ENCODE measurements at places on chromosomes 3 and 15.

GRCh38 chr15:73340502-73341192 is 28.1 kb downstream of the HCN4 start:
- DNase-seq, result no peak

DNA sequence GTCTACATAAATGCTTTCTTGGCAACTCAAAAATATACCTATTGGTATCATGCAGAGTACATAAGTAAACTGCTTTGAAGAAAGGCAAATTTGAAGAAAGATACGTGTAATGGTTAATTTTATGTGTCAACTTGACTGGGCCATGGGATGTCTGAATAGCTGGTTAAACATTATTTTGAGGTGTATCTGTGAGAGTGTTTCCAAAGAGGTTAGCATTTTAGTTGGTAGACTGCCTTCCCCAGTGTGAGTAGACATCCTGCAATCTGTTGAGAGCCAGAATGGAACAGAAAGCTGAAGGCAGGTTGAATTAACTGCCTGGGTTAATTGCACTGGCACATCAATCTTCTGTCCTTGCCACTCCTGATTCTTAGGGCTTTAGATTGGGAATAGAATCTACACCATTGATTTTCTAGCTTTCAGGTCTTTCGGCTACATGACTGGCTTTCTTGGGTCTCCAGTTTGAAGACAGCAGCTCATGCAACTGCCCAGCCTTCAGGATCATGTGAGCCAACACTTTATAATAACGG is 98.3 kb downstream of the CMSS1 start:
- DNase-seq, result no peak

DNA sequence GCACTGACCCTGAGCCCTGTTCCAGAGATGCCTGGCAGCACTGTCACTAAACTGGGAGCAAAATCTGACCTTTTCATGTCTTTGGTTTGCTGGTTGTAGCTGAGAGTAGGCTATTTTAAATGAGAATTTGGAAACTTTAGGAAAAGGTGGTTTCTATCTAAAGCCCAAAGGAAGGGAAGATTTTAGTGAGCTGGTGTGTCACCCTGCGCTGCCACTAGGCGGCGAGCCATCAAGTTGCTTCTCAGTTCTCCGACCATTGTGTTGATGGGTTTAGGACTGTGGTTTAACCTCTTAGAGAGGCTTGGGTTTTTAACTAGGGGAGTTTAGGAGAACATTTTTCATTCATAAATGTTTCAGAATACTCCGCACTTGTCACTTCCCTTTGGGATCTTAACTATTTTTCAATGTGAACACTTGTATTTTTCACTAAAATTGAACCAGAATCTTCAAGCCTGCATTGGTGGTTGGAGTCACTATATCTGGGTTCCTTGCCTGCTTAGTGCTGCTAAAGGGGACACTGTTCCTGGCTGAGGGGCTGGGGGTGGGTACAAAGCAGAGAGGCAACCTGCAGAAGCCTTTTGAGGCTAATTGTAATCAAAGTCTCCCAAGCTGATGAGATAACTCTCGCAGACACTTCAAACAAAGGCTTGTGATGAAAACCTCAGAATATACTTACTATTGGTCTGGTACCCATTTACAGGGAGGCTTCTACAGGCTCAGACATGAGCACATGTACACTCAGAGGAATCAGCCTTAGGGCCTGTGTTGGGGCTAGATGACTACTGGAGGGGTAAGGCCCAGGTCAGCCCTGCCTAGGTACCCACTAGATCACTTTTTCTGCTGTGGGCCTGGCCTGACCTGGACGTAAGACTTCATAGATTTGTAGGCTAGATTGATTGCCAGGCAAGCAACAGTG is 16.8 kb downstream of the EXOSC7 start:
- DNase-seq, result peak; percentile 28

GRCh38 chr3:59836531-59836930 is 786.7 kb upstream of the CFAP20DC start:
- DNase-seq, result no peak

GRCh38 chr3:126556637-126557414 is 1.9 kb downstream of the C3orf22 start:
- no peak for DNase-seq

DNA sequence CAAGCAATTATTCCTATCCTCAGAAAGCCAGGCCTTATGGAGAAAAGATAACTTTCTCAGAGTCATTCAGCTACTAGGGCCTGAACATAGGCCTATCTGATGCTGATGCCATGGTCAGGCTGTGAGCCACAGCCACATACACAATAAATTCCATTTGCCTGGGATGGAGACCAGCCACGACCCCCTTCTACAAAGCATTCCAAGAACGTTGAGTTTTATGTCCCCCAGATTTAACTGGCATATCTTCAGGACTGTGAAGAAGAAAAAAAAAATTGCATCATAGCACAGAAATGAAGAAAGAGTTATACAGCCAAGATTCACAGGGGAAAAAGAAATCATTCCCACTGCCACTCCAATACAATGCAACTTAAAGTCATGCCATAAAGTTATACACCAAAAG is 100.0 kb downstream of the THBS1 start:
- DNase-seq, result no peak

GRCh38 chr3:44175070-44175469 is 66.6 kb upstream of the TOPAZ1 start:
- DNase-seq, result no peak

DNA sequence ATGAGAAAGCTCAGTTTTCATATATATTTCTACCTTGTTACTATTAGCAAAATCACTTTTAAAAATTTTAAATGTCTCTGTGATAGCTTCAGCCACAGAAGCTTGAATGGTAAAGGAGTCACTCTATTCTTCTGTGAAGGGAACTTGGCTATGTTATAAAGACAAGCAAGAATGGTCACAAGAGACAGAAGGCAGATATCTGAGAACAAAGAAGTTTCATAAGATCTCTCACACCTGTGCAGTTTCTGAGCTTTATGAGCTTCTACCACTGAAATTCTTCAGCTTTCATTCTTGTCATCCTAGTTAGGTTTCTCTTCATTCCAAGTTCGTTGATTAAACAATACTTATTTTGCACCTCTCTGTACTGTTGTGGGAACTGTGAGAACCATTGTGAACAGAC is 853.4 kb downstream of the IGSF11 start:
- DNase-seq, result no peak

DNA sequence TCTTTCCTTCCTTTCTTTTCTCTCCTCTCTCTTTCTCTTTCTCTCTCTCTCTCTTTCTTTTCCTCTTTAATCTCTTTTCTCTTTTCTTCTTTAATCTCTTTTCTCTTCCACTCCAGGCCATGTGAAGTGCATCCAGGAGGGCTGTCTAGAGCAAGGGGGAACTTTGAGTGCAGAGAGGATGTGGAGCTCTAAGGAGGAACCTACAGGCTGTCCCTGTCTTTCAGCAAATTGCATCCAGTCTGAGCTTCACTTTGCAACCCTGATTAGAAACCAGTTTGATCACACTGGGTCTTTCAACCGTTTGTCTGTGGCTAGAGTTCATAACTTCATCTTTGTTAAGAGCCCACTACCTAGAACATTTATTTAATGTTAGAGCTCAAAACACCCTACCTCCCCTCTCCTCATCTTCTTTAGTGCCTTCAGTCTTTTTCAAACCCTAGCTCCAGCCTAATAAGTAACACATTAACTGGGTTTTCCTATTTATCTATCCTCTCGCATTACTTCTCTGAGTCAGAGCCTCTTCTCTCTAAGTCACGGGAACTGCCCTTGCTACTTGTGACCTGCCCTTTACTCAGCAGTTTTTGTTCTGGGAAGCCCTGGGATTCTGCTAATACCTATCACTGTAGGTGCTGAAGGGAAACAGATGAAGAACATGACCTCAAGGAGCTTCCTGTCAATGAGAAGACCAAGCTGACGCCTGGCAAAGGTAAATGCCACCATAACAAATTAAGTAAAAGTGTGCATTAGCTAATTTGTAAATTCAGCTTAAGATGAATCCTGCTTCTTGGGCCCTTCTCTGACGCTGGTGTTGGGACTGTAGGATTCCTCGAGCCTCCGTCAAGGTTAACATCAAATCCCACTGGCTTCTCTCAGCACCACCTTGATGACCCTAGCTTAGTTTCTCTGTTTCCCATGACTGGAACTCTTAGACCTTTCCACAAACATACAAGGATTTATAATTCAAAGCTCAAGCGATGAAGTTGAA is at the start of gene GCNT3:
Gene GCNT3, plus strand, starts transcription at position 508 of the 985 bp plus-strand sequence. CDS start 6,456 bp downstream, outside the sequence.
- DNase-seq, result no peak

- DNase-seq, result peak; percentile 53
These were observed 13.3 kb upstream of the PPP1R2 start for GRCh38 chr3:195556390-195556789.

DNA sequence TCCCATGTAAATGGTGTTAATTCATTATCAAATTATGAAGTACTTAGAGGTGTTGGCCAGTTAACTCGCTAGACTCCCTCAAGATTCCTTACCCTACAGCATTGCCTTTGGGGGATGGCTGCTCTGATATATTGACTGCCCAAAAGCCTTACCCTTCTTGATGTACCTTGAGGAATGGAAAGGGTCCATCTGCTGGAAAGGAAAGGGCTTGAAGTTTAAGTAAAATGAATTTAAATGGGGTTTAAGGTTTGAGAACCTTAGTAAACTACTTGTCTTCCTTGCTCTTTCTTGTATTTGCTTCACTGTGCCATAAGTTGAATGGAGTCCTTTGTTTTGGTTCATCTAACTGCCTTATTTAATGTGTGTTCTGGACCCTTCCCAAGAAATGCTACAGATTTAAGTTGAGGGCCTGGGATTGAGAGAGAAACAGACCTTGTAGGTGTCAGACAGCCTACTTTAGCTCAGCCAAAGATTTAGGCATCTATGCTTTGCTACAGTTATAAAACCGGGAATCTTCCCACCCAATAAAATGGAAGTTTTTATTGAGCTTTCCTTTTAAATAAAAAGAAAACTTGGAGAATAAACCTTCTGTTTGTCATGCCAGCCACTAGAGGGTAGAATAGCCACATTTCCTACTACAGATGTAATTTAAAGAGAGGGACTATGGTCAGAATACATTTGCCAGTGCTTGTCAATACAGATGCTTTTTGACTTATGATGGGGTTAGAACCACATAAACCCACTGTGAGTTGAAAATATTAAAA is 25.3 kb downstream of the CMSS1 start:
- DNase-seq, result no peak

DNA sequence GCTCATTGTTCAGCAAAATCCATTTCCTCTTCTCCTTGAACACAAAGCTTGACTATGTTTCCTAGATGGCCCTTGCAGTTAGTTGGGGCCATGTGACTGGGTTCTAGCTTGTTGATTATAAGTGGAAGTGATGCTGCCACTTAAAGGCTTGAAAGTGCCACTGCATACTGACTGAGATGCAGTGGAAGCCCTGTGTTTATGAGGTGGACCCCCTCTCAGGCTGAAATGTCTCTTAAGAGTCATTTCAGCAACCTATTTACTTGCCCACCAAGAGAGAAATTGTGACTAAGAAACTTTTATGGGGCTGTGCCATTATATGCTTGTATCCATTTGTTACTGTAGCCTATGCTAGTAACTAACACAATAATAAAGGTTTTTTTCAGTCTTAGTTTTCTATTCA is 8.4 kb upstream of the ANP32A start:
- no peak for DNase-seq

GRCh38 chr15:46815765-46816164 is 901.5 kb upstream of the SEMA6D start:
- no peak for DNase-seq

- DNase-seq, result no peak
These were observed 83.7 kb upstream of the C15orf39 start for GRCh38 chr15:75117993-75118392.

- no peak for DNase-seq
These were observed 59.5 kb upstream of the POU1F1 start for GRCh38 chr3:87335931-87336330.

GRCh38 chr15:72078887-72079286 is 39.1 kb downstream of the MYO9A start:
- no peak for DNase-seq

DNA sequence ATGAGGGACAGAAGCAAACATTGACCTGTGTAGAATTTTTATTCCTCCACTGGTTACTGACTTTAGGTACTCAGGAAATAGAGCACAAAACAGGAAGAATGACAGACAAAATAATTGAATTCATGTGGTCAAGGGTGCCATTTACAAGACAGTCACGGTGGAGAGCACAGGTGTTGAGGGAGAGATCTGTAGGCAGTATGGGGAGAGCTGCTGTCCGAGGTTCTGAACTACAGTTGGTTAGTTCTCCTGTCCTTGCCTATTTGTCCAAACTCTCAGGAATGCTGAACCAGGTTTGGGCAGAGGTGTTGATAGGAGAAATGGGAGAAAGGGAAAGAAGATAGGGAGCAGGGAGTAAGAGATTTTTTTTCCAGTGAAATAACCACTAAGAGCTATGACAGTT is 178.5 kb upstream of the ZBTB20 start:
- peak; percentile 19 for DNase-seq

DNA sequence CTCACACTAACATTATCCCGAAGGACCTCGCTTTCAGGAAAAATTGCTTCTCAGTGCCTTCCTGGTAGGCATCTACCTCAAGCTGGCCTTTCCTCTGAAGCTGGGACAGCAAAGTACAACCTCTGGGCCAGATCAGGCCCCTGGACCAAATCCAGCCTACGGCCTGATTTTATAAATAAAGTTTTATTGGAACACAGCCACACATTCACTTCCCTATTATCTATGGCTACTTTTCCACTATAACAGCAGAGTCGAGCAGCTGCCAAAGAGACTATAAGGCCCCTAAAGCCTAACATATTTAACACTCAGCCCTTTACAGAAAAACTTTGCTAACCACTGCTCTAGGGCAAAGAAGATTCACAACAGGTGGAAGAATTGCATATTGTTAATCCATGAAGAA is 554.3 kb downstream of the NTRK3 start:
- DNase-seq, result no peak

GRCh38 chr3:145776782-145777408 is 384.1 kb downstream of the PLOD2 start:
- peak; percentile 8 for DNase-seq

DNA sequence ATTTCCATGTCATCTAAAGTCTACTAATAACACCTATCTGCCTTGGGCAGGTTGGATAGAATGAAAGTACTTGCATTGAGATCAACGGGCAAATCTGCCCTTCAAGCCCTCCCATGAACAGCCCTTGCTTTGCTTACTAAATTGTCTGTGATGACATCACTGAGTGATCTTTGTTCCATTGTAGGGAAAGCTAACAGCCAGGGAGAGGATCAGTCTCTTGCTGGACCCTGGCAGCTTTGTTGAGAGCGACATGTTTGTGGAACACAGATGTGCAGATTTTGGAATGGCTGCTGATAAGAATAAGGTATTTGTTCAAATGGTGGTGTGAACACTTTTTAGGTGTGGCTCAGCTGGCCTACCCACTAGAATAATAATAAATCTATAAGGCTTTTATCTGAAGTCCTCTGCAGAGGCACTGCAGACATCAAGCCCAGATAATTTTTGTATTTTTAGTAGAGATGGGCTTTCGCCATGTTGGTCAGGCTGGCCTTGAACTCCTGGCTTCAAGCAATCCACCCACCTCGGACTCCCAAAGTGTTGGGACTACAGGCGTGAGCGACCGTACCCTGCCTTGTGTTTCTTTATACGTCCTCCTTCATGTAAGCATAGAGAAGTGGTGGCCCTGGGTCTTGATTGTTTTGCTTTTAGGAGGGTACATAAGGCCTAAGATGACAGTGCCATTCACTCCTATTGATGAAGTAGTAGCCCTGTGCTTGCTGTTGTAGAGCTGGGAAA is 5.7 kb downstream of the PCCB start:
- no peak for DNase-seq

All from stimulated activated CD4-positive, alpha-beta T cell treated with anti-CD3 and anti-CD28 coated beads, Interleukin-15, amount 100 ng/mL, for 24 hours (primary cell).